CD4-positive, alpha-beta T cell treated with Interleukin-12 subunit alpha and Interleukin-12 subunit beta, for 1 hour (primary cell): ENCODE measurements at places on chromosomes 6 and 20.

GRCh38 chr20:45987108-45987780 is 15.2 kb upstream of the ZNF335 start:
- DNase-seq = peak; percentile 78

DNA sequence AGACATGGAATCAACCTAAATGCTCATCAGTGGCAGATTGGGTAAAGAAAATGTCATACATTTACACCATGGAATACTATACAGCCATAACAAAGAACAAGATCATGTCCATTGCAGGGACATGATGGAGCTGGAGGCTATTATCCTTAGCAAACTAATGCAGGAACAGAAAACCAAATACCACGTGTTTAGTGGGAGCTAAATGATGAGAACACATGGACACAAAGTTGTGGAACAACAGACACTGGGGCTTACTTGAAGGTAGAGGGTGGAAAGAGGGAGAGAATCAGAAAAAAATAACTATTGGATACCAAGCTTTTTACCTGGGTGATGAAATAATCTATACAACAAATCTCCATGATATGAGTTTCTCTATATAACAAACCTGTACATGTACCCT is 701.3 kb downstream of the TBC1D32 start:
- DNase-seq = no peak

GRCh38 chr20:31607640-31608250 is 2.7 kb downstream of the ID1 start:
- no peak for DNase-seq

DNA sequence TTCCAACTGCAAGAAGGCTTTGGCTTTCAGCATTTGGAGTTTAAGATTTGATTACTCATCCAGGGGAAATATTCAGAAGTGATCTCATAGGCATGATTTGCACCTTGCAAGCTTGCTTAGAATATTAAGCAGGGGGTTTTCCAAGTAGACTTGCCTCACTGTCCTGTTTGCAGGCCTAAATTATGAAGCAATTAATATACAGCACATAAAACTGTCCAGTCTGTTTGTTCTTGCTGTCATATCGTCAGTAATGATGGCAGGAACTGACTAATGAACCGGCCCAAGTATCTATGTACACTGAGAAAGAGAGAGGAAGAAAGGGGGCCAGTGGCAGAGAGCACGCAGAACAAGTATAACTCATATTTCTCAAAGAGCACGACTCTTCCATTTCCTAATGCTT is 212.5 kb upstream of the SUPT3H start:
- no peak for DNase-seq

DNA sequence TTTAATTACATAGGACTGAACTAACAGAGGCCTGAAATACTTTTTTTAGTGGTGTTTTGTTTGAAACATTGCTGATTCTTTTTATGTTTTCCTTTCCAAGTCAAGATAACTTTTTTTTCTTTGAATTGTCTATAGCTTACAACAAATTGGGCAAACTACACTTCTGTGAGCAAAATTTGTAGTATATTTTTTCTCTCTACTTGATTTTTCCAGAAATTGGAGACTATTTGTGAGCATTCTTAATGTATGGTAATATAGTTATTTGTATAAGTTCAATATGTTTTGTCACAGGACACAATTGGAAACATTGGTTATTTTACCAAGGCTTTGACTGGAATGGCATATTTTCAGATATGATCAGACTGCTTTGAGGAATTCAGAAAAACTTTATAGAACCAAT is 216.5 kb downstream of the SYNE1 start:
- DNase-seq = no peak

DNA sequence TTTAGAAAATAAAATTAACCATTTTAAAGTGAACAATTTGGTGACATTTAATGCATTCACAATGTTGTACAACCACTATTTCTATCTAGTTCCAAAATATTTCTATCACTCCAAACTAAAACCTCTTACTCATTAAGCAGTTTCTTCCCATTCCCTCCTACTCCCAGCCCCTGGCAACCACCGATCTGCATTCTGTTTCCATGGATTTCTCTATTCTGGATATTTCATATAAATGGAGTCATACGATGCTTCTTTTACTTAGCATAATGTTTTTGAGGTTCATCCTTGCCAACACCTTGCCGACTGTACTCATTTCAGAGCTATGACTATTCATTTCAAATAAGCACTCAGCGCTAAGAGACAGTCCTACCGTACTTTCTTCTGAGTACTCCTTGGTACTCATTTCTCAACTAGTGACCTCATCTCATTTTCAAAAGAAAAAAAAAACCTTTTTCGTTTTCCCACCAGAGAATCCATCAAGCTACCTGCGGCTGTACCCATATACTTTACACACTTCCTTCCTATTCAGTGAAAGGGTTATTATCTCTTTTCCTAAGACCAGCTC is 259.2 kb downstream of the UTRN start:
- DNase-seq = no peak

GRCh38 chr6:16267428-16268263 is 29.3 kb downstream of the GMPR start:
- DNase-seq = no peak

DNA sequence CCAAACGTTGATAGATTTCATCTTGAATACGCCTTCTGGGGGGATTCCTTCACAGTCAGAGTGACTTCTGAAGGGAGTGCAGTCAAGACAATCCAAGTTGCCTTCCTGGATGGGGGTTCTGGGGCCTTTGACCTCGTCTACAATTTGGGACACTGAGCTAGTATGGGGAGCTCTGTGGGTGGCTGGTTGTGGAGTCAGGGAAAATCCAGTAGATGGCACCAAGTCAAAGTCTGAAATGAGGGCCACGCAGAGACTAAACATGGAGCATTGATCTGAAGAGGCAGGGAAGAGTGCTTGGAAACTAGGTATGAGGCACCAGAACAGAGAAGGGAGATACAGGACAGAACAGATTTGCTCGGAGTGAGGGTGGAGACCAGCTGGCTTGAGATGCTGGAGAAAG is 43.6 kb upstream of the CCN6 start:
- DNase-seq = peak; percentile 53

GRCh38 chr20:51034476-51034875 is 11.6 kb upstream of the KCNG1 start:
- DNase-seq = no peak

GRCh38 chr6:161954077-161954476 is 680.2 kb upstream of the AGPAT4 start:
- no peak for DNase-seq

- DNase-seq = no peak
Measured at GRCh38 chr6:52489881-52490280, 69.7 kb downstream of the EFHC1 start.

GRCh38 chr20:22414305-22414742 is 170.0 kb downstream of the FOXA2 start:
- no peak for DNase-seq

DNA sequence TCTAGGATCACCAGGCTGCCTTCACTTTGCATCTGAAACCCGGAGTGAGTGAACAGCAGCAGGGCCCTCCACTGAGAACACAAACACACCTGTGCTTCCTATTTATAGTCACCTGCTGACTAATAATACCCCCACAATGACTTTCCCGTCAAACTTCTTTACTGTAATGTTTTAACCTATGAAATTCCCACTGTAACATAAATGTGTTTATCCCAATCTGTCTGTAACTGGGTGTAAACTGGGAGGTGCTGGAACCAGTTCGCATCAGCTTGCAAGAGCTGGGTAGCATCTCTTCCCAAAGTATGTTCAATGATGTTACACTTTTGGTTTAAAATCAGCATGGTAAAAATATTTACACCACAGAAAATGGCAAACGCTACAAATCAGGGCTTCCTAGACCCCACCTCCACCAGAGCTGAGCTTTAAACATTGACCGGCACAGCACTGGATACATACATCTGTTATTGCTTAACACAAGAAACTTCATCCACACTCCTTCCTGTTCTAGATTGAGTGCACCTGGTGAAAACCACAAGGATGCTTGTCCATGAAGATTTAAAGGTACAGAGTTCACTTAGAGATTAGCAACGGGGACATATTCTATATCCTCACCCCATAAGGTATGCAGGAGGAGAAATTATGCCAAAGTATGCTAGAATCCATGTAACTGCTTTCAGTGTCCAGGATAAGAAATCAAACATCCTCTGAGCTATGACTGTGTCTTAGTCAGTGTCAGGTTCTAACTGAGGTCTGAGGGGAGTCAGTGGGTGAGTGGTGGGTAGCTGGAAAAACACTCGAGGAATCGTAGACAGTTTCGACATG is 79.0 kb downstream of the ALDH8A1 start:
- DNase-seq = no peak

DNA sequence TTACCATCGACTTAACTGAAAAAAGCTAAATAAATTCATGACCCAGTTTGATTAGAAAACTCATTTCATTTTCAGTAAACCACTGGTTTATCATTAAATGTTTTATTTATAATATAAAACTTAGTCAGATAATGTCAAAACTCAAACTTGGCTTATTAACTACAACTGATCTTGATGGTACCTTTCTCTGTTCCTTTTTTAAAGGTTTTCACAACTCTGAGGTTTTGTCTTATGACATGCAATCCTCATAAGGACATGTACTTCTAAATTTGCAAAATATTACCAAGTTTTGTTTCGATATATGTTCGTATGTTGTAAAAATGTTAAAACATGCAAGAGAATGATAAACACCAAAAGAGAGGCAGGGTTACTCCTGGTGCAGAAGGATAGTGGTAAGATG is 82.5 kb upstream of the PDE10A start:
- DNase-seq = no peak

GRCh38 chr6:125918681-125919566 is 37.6 kb upstream of the HINT3 start:
- peak; percentile 78 for DNase-seq

DNA sequence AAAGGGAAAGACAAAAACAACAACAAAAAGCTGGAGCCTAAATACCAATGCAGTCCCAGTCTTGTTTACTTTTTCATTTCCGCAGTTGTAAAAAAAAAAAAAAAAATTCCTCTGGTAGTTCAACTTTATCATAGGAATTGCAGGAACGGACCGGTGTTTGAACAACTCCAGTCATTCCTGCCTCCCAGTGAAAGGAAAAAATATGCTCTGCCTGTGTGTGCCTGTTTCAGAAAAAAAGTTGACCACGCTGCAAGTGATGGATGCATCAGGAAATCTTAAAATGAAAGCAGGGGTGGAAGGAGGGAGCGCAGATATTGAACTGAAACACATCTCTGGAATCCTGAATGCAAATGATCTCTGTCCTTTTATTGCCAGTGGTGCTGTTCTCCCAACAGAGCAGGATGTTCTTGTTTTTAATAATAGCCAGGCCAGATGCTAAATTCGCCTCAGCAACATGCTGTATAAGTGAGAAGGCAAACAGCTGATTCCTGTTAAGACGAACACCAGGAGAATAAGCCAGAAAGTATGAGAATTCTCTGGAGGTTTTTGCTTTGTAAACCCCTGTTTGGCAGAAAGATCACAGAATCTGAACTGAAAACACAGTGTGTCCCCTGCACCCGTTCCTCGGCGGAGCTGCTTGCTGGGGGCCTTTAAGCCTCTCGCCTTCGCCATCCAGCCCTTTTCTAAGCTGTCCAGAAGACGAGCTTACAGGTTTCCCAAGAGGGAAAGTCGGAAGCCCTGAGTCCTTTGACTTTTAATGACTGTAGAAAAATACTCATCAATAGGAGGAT is 178.4 kb upstream of the SUPT3H start:
- no peak for DNase-seq

DNA sequence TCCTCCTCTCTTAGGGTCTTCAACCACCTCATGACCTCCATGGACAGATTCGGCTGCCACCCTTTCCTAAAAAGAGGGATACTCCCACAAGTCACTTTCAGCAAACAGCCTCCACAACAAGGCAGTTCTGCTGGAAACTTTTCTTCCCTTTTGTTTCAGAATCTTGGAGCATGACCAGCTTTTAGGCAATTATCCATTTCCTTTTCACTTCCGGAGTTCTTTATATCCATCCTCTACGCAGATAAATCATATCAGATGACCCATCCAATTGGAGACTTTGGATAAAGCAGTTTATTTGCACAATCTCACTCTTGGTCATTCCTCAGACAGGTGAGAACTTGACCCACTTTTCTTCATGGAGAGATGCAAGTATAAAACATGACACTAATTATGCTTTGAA is 398.5 kb downstream of the LMBRD1 start:
- no peak for DNase-seq

- no peak for DNase-seq
Measured at GRCh38 chr6:24882295-24882694, 53.5 kb downstream of the RIPOR2 start.

DNA sequence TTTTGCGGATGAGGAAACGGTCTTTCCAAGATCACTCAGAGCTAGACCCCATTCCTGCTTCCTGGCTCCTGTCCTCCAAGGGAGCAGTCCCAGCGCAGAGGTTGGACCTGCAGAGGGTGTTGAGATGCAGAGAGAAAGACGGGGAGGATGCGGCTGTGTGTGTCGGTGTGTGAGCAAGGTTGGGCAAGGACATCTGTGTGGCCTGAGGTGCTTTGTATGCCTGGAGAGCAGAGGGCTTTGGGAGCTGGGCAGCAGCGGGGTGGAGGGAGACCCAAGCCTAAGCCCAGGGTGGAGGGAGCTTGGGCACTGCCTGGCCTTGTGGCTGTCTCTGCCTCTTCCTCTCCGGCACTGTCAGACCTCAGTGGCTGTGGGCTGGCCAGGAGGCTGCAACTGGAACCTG is 147.4 kb upstream of the RNF24 start:
- no peak for DNase-seq

- peak; percentile 31 for DNase-seq
Measured at GRCh38 chr6:122609881-122610689, at the start of gene PKIB. Gene PKIB, plus strand, starts transcription at chr6:122610405. Its CDS starts 107,390 bp downstream, at chr6:122717795.

DNA sequence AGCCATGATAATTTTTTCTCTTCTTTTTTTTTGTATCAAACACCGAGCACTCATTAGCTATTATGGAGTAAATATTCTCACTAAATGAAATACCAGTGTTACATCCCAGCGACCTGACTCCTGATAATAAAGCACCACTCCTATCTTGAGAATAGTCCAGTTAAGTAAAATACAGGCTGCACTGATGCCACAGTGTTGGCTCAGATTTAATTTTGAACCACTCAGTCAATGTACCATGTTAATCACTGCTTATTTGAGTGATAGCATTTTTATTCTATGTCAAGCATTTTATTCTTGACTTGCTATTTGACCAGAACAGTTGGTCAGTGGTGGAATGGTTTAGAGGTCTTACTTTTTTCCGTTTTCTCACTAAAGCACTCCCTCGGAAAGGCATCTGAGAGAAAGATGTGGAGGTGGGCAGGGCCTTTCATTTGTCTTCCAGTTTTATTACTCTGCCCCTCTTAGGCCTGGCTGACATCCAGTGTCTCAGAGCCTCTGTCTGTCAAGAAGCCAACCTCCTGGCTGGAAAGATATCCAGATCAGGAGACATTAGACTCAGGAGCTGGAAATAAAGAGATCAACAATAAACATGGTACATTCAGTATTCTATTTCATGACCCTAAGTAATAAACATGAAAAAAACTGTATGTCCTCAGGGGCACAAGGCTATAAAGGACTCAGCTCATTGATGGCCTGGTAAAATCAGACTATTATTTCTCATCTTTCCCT is 457.8 kb downstream of the EPM2A start:
- no peak for DNase-seq

GRCh38 chr20:50012282-50013263 is 29.8 kb downstream of the SNAI1 start:
- DNase-seq = no peak

DNA sequence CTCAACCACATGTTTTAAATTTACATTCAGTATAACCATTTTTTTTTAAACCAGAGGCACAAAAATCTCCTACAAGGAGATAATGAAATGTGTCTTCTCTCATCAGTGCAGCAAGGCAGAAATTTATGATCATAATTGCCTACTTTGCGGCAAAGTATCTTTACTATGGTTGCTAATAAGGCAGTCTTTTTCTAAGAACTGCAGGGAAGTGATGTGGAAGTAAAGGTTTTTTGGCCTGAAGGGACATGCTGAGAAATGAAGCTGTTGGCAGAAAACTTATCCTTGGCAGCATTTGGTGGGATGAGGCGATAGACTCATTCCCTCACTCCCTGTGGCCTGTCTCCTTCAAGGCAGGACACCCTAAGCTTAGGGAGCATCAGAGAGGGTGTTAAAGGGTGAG is 48.7 kb downstream of the SCGN start:
- DNase-seq = no peak
